ENCODE measurements at places on chromosomes 4 and X. TPM values are rescaled to one million over a fixed set of nuclear protein-coding genes. Genes with fewer than 3 reads are reported as not detected.

GRCh38 chr4:165184220-165184619 lies 23.1 kb upstream of the KLHL2 start:
- no peak for DNase-seq

The CNGA1 gene
- total RNA-seq, result 0.54 TPM

The F8A3 gene
- 5.4 TPM for total RNA-seq

The GUCY1B1 gene
- 1.1 TPM for total RNA-seq

GRCh38 chr4:54784161-54784671 lies 126.5 kb downstream of the KIT start:
- no peak for DNase-seq

The MAML3 gene
- 2.7 TPM for total RNA-seq

DNA sequence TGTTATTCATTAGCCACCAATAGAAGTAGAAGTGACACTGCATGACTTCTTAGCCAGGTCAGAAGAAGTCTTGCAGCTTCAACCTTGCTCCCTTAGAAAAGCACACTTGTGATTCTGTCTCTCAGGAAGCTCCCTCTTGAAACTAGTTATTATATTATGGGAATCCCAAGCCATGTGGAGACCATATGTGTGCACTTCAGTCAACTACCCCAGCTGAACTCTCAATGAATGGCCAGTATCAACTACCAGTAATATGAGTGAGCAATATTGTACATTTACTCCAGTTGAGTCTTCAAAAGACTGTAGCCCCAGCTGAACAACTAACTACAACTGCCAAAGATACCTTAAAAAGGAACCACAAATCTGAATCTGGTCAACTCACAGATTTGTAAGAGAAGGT lies 77.1 kb upstream of the GABRA3 start:
- no peak for DNase-seq

DNA sequence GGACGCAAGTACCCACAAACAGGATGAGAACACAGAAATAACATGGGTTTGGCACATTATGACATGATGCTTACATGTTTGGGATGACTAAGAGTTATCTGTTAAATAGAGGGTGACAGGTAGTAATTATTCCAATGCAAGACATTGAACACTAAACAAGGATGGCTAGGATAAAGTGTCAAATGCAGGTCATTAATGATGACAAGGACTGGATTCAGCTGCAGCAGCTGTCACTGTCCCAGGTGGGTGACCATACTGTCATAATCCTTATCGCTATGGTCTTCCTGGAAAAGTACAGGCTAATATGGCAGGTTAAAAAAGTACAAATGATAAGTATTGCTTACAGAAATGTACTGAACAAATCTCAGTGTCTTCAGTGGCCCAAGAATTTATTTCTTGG lies 123.9 kb downstream of the ANTXR2 start:
- no peak for DNase-seq

- DNase-seq, result no peak
Measured at GRCh38 chrX:40152173-40152711, 54.5 kb upstream of the BCOR start.

- DNase-seq, result no peak
Measured at GRCh38 chr4:159758061-159758460, 655.2 kb downstream of the RAPGEF2 start.

DNA sequence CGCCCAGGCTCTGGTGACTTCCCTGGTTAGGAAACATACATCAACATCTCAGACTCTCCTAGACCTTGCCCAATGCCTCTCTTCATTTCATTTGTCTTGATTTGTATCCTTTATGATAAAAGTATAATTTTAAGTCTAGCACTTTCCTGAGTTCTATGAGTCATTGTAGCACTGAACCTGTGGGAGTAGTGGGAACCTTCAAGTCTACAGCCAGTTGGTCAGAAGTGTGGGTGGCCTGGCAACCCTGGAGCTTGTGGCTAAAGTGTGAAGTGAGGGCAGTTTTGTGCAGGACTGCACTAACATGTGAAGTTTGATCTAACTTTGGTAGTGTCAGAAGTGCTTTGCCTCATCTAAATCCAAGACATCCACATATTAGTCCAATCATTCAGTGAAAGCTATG lies 259.3 kb upstream of the IGFBP7 start:
- DNase-seq, result no peak

DNA sequence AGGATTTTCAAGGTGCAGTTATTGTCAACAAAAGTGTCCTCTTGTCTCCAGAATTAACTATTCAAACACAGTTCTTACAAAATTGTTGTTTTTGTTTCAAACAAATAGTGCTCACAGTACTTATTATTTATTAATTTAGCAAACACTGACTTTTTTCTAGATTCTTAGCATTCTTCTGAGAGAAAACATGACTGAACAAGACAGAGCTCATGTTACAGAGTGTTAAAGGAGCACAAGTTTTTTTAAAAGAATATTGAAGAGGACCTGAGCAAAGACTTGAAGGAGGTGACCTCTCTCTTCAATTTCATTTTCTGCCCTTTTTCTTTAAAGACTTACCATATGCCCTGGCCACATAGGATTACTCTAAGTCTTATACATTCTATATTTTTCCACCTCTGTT lies 2220.3 kb upstream of the AGA start:
- DNase-seq, result no peak

- no peak for DNase-seq
Measured at GRCh38 chr4:173211838-173212237, 43.2 kb downstream of the GALNT7 start.

- DNase-seq, result no peak
Measured at GRCh38 chrX:46381630-46382029, 163.6 kb downstream of the ZNF674 start.

GRCh38 chr4:153912301-153912700 lies 123.4 kb upstream of the SFRP2 start:
- no peak for DNase-seq

The PPEF1 gene
- not detected for total RNA-seq

DNA sequence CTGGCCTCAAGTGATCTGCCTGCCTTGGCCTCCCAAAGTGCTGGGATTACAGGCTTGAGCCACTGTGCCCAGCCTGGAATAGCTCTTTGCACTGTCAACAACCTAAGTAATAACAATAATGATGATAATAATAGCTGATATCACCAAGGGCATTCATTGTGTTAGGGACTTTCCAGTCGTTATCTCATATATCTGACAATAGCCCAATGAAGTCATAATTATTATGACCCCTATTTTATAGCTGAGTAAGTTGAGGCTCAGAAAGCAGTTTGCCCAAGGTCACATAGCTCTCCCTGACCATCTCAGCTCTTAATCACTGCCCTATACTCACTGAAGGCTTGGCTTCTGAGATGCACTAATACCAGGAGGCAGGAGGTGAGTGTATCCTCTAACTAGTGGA lies 18.7 kb upstream of the MAP7D3 start:
- DNase-seq, result no peak

- DNase-seq, result no peak
Measured at GRCh38 chrX:36510736-36511135, 497.4 kb upstream of the FAM47C start.

- no peak for DNase-seq
Measured at GRCh38 chr4:152359208-152360044, 176.5 kb downstream of the FBXW7 start.

- DNase-seq, result no peak
Measured at GRCh38 chr4:80680934-80681333, 345.4 kb downstream of the CFAP299 start.

DNA sequence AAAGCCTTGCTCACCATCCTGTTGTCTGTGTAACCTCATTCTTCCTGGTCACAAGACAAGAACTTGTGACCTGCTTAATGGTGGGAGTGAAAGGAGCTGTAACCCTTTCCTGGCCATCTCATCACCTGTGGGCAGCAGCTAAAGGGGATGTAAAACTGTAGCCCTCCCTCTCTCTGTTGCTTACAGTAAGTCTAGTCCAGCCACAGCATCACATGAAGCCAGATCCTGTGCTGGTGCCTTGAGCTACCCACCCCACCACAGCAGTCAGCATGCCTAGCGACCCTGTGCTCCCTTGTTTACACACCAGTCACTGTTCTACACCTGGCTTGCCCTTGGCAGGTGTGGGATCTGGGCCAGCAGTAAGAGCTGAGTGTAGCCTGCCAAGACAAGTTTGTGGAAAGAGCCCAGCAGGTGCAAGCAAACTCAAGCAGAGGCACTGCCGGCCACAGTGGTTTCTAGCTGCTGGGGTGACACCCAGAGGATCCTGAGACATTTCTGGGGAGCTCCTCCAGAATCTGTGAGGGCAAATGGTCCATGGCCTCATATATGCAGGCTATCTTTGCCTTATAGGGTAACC lies 41.0 kb downstream of the UGT2B28 start:
- no peak for DNase-seq

The OTUD6A gene
- not detected for total RNA-seq

- no peak for DNase-seq
Measured at GRCh38 chr4:83112231-83112630, 2.3 kb downstream of the PLAC8 start.

The SCRG1 gene
- total RNA-seq, result not detected

DNA sequence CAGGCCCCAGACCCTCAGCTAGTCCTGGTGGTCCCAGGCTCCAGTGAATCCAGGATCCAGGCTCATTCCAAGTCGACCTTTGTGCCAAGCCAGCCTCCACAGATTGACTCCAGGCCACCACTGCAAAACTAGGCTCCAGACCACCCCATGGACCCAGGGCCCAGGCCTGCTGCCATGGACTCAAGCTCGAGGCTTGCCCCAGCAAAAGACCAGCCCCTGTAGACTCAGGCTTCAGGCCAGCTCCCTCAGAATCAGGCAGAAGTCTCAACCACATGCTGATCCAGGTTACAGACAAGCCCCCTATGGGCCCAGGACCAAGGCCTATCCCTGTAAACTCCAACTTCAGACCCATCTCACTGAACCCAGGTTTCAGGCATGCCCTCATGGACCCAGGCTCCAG lies 692.4 kb downstream of the PCDH19 start:
- no peak for DNase-seq

DNA sequence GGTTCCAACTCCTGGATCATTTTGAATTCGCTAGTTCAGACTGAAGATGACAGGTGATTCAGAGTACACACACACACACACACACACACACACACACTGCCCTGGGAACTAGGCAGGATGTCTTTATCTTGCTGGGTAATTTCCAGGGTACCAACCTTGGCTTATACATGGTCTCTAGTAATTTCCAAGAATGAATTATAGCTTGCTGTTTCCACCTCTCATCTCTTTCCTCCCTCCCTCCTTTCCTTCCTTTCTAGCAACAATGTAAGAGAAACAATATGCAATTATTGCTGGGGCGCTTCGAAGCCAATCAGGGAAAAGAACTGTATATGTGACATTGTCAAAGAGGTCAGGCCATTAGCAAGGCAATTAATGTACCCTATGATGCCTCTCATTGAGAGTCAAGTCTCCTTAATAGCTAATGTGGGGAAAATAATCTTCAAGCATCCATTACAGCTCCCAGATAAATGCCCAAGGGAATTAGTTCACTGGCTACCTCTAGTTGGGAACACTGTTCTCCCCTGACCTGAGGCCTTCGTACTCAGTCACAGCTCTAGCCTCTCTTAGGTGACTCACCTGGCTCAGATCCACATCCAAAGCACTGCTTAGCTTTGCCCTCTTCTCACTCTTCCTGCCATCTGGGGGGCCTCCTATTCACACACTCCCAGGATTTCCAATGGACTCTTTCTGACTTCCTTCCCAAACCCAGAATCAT lies 311.5 kb downstream of the PPP1R2C start:
- no peak for DNase-seq

The EDNRA gene
- 0.29 TPM for total RNA-seq

The TGIF2LX gene
- total RNA-seq, result not detected

- no peak for DNase-seq
Measured at GRCh38 chrX:11010476-11010875, 100.7 kb upstream of the HCCS start.

The GRIA2 gene
- total RNA-seq, result not detected

DNA sequence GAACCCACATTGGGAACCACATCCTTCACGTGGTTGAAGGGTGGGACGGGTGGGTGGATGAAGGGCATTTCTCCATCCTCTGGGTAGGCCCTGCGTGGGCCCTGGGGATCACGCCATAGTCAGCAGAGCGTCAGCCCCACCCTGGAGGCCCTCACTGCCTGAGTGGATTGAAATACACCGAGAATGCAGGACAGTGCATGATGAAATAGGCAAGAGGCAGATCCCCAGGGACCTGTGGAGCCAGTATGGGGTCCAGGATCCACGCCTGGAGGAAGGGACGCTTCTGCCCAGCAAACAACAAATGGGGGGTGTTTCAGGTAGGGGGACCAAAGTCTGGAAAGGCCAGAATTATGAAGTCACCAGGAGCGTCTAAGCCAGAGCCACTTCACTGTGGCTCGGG lies 19.4 kb downstream of the EVC start:
- no peak for DNase-seq

The SEL1L3 gene
- total RNA-seq, result 50.1 TPM
